ENCODE measurements at places on chromosomes 16 and 17. TPM values are rescaled to one million over a fixed set of nuclear protein-coding genes. Genes with fewer than 3 reads are reported as not detected.

The TLCD3B gene
- total RNA-seq, result not detected

The CES4A gene
- 29.8 TPM for total RNA-seq

The ADGRG1 gene
- 74.4 TPM for total RNA-seq

The NXPH3 gene
- 1.7 TPM for total RNA-seq

The KRTAP17-1 gene
- total RNA-seq, result not detected

The TUFM gene
- total RNA-seq, result 185 TPM

The SLC16A11 gene
- total RNA-seq, result 5.5 TPM

The CCL22 gene
- 3.1 TPM for total RNA-seq

The MMP25 gene
- total RNA-seq, result 4.2 TPM

- no peak for DNase-seq
Measured at GRCh38 chr17:17528696-17529652, 32.8 kb upstream of the RASD1 start.

DNA sequence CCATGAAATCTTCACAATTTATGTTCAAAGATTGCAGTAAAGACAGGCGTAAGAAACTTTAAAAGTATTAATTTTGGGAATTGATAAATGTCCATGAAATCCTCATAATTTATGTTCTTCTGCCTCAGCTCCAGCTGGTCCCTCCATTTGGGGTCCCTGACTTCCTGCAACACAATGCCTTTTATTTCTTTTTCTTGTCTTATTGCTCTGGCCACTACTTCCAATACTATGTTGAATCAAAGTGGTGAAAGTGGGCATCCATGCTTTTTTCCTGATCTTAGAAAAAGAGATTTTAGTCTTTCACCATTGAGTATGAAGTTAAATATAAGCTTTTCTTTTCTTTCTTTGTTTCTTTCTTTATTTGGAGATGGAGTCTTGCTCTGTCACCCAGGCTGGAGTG lies 14.3 kb downstream of the TAT start:
- DNase-seq, result no peak

DNA sequence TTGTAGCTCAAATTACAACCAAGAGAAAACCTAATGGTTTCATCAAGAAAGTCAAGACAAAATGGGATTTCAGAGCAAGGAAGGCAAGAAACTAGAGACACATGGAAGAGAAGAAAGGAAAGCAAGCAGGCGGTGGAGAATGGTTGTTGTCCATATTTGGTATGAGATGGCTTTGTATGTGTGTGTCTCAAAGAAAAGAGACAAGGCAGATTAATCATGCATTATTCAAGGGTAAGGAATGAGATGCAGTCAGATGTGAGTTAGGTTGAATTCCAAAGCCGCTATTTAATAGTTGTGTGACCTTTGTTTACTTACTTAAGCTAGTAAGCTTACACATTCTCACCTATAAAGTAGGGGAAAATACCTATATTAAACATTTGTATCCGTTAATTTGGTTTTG lies 1029.6 kb downstream of the CDH11 start:
- no peak for DNase-seq

DNA sequence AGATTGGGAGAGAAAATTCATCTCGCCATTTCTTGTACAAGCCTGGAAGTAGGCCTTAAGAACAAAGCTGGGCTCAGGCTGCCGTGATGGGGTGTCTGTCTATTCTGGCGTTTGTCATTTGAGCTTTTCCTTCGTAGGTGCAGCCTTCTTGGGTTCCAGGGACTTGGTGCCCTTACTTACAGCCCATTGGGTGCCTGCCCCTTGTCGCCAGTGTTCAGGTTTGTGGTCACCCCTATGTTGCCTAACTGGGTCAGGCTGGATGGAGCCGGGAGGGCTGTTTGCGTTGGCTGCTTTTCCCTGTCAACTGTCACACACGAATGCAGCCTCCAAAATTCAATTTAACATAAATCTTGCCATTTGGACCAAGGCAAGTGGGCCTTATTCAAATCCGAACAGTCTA lies 23.7 kb upstream of the MED9 start:
- DNase-seq, result no peak

GRCh38 chr17:50523208-50523607 lies 9.3 kb upstream of the EPN3 start:
- DNase-seq, result no peak

- DNase-seq, result peak; percentile 6
Measured at GRCh38 chr17:45653616-45654015, 130.5 kb upstream of the CRHR1 start.

DNA sequence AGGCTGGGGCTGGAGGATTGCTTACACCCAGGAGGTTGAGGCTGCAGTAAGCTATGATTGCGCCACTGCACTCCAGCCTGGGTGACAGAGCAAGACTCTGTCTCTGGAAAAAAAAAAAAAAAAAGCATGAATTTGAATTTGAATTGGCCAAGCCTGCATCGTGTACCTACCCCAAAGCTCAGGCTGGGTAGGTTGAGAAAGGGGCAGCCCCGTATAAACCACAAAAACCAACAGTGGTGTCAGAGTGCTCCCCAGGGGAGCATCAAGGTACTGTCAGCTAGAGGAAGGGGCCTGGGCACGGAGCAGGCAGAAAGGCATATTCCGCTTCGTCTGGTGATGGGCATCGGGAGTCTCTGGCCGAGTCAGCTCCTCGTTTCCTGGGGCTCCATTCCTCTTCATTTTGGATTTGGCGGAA lies 40.9 kb downstream of the RAP1GAP2 start:
- no peak for DNase-seq

GRCh38 chr17:63314761-63315160 lies 131.3 kb downstream of the CYB561 start:
- DNase-seq, result no peak

- no peak for DNase-seq
Measured at GRCh38 chr17:6160232-6160555, 90.0 kb downstream of the WSCD1 start.

- no peak for DNase-seq
Measured at GRCh38 chr17:48613862-48614694, 1.0 kb downstream of the HOXB8 start.

DNA sequence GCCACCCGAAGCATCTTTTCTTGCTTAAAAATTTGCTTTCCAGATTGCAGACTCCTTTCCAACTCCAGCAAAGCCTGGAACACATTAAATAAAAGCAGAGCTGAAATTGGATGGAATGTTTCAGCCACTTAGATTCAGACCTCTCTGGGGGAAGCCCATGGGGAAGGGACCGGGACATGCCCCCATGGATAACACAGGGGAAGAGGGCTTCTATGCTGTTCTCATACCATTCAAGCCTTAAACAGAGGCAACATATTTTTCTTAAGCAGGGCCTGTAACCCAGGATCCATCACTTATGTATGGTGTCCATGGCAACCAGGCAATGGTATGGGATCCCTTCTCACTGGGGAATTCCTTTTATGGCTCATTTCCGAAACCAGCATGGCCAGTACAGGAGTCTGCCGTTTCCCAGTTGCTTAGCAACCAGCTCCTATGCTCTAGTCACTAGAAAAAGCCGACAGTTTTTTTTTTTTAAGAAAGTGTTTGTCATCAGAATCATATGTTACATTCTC lies 62.0 kb upstream of the MARCHF10 start:
- DNase-seq, result peak; percentile 51

DNA sequence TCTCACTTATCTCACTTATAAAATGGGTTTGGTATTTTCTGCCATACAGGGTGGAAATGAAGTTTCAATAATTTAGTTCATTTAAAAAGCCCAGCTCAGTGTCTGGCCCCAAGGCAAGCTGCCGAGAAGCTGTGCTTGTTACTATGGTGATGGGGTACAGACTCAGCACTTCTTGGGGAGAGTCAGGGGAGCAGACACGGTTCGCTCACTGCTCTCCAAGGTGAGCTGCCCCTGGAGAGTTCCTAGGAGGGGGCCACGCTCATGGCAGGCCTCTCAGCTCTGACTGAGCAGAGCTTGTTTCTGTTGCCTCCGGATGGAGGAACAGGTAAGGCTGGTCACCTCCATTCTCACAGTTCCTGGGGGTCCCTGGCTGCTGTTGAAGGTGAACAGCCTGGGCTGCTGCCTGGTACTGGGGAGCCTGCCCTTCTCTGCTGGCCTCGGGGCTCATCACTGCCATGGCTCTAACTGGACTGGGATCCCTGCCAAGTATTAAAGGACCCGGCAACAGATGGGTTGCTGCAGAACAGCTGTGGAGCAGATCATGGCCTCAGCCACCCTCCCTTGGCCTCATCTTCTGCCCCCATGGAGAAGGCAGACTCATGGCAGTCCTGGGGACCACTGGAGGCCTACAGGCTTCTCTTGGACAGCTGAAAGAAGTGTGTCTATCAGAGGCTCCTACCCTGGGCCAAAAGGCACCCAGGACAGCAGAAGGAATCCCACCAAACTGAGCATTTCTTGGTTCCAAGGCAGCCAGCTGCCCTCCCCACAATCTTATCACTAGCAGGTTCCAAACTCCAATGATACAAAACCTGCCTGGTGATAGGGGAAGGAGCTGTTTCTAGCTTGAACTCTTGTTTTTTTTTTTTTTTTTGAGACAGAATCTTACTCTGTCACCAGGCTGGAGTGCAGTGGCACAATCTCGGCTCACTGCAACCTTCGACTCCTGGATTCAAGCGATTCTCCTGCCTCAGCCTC lies 25.9 kb upstream of the SPATA32 start:
- DNase-seq, result no peak

DNA sequence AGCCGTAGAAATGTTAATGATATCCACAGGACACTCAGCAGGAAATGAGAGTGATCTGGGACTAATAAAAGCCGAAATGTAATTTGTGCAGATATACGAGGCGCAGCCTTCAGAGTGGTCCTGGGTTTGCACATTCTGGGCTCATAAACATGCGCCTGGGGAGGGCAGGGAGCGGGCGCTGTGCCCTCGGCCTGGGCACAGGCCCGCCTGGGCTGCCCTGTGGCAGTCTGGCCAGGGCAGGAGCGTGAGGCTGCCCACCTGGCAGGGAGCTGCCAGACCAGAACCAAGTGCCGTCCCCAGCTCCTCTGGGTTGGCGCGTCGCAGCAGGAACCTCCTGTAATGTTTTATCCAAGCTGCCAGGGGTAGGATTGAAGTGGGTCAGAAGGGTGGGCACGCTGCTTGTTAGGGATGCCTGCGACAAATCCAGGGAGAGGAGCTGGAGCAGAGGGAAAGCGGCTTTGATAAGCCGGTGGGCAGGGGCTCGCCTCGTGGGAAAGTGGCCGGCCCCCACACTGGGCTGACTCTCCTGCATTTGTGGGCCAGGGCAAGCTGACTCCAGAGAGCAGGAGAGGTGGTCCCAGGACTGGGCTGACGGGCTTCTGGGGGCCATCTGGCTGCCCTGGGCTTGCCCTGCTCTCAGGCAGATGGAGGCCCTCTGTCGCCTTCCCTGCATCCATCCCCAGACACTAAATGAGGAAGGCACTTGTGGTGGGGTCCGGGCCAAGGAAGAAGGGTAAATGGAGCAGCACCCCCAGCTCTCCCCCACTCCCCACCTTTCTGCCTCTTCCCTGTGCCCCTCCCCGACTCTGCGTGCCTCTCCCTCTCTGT lies 45.9 kb downstream of the SREBF1 start:
- no peak for DNase-seq

- no peak for DNase-seq
Measured at GRCh38 chr17:18267366-18267765, 6.9 kb downstream of the MIEF2 start.

DNA sequence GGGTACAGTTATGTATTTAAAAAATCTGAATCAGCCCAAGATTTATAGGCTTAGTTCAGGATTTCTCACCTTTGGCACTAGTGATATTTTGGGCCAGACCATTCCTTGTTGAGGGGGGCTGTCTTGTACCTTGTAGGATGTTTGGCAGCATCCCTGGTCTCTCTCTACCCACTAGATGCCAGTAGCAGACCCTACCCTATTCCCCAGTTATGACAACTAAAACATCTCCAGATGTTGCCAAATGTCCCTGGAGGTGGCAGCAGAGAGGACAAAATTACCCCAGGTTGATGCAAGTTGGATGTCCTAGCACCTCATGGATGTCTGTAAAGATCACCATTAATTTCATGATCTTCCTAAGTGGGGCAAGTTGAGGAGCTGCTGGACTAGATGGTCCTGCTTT lies 45.8 kb downstream of the SYT17 start:
- DNase-seq, result no peak

- DNase-seq, result no peak
Measured at GRCh38 chr16:2507052-2507659, 6.6 kb upstream of the ATP6V0C start.

- peak; percentile 73 for DNase-seq
Measured at GRCh38 chr17:48578616-48579470, 693 bp upstream of the HOXB4 start.

DNA sequence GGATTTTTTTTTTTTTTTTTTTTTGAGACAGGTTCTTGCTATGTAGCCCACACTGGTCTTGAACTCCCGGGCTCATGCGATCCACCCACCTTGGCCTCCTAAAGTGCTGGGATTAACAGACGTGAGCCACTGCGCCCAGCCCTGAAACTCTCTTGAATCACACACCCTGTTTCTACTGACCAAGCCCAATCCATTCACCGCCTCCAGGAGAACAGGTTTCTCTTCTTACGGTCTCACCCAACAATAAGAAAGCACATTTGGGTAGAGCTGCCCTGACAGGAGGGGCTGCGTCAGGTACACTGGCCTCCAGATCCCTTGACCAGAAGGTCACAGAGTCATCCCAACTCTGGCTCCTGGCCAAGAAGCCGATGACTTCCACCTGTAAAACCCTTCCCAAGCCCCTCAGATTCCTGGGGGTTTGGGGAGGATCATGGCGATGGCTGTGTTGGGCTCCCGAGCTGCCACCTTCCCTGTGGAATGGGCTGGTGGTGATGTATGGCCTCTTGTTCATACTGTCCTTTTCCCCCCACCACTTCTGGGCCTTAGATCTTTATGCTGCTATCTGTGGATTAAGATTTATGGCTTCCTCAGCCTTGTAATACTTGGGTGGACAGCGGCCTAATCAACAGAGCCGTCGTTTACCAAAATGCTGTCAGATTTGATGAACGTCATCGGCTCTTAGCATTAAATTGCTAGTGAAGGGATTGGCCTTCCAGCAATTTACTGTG lies 89.1 kb downstream of the KATNIP start:
- no peak for DNase-seq

- no peak for DNase-seq
Measured at GRCh38 chr16:31083981-31084380, 4.8 kb downstream of the PRSS53 start.

DNA sequence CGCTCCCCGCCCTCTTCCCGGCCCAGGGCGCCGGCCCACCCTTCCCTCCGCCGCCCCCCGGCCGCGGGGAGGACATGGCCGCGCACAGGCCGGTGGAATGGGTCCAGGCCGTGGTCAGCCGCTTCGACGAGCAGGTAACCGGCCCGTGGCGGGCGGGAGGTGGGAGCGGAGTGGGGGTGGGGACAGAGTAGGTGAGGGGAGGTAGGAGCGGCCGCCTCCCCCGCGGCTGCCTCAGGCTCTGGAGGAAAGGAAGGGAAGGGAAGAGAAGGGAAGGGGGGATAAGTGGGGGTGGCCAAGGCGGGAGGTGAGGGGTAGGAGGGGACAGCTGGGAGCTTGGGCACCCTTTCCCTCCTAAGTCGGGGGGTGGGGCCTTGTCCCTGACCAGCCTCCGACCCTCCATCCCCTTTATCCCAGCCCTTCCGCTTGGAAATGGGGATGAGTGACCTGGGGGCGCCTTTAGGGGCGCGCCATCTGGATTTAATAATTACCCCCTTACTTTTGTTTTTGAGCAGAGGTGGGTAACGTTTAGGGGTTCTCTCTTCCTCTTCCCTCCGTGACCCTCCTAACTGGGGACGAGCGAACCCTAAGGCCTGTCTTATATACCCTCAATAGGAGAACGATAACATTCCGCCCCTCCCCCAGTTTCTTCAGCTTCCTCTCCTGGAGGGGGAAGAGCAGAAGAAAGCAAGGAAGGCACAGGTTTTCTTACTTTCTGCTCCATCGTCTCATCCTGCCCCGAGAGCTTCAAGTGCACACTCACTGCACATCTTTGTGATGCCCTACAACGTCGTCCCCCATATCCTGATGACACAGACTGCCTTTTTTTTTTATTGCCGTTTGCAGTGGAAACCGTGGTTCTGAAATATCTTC lies 694 bp downstream of the NF1 start:
- peak; percentile 86 for DNase-seq
